ENCODE measurements at places on chromosomes 7 and 10.

- DNase-seq = no peak
Observed at GRCh38 chr10:64038107-64038506, 516.9 kb downstream of the REEP3 start.

DNA sequence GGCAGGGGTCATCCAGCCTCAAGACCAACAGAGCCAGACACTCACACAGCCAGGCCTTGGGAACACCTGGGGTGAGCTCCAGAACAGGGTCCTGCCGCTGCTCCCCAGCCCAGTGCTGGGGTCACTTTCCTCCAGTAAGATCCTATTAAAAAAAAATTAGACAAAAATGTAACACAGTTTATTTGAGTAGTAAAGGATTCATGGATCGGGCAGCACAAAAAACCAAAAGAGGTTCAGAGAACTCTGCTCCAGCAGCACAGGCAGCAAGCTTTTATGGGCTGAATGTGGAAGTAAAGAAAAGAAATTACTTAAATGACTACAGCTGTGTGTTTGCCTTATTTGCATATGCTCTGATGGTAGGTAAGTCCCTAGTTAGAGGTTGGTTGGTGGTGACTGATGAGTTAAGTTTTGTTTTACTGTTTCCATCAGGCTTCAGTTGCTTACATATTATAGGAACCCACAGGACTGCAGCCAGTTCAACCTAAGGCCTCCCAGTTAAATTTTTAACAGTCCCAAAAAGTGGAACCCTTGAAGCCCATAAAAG is 80.5 kb upstream of the FGFR2 start:
- no peak for DNase-seq

- DNase-seq = no peak
Observed at GRCh38 chr10:93095225-93095624, 21.5 kb downstream of the CYP26A1 start.

DNA sequence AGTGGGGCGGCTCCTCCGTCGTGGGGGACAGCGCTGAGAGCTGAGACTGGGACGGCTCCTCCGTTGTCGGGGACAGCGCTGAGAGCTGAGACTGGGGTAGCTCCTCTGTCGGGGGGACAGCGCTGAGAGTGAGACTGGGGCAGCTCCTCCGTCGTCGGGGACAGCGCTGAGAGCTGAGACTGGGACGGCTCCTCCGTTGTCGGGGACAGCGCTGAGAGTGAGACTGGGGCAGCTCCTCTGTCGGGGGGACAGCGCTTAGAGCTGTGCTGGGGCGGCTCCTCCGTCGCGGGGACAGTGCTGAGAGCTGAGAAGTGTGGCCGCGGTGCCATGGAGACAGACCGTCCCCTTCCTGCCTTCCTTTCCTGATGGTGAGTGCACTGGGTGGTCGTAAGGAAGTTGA is 136.4 kb downstream of the DYNC2I1 start:
- DNase-seq = no peak

- no peak for DNase-seq
Observed at GRCh38 chr7:70779321-70779720, 352.6 kb upstream of the GALNT17 start.

GRCh38 chr10:57785546-57785945 is 482.1 kb downstream of the IPMK start:
- no peak for DNase-seq

GRCh38 chr7:30379741-30380140 is 95.3 kb downstream of the ZNRF2 start:
- DNase-seq = no peak

GRCh38 chr7:142334236-142334635 is 76.4 kb upstream of the PRSS58 start:
- DNase-seq = no peak

DNA sequence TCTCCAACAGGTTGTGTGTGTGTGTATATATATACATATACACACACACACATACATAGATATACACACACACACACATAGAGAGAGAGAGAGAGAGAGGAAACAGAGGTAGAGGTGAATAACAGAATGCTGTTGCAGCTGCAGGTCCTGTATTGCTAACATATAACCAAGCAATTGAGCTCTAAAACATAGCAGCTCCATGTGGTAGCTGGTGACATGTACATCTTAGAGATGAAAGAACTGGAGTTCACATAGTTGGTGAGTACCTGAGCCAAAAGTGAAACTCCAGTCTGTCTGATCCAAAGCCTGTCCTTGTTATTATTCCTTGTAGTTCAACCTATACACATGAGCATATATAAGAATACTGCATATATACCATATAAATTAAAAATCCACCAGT is 152.9 kb upstream of the CSTF2T start:
- DNase-seq = no peak

- DNase-seq = no peak
Observed at GRCh38 chr7:28731092-28731658, 227.0 kb downstream of the TRIL start.

- no peak for DNase-seq
Observed at GRCh38 chr7:32518534-32519140, 23.3 kb downstream of the AVL9 start.

DNA sequence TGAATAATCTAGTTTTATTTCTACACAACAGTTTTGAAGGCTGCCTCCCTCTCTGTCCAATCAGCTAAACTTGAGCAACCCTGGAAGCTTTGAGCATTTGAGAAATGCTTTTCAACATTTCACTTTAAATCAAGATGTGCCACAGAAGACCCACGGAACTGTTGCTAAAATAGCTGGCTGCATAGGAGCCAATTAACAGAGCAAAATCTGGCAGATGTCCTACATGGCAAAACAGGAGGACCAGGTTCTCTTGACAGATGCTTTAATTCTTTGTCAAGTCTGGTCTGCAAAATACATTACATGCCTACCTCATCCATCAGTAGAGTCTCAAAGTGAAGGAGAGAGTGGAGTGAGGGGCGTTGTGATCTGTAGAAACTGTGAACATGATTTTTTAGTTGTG is 185.9 kb downstream of the DPY19L1 start:
- DNase-seq = no peak

DNA sequence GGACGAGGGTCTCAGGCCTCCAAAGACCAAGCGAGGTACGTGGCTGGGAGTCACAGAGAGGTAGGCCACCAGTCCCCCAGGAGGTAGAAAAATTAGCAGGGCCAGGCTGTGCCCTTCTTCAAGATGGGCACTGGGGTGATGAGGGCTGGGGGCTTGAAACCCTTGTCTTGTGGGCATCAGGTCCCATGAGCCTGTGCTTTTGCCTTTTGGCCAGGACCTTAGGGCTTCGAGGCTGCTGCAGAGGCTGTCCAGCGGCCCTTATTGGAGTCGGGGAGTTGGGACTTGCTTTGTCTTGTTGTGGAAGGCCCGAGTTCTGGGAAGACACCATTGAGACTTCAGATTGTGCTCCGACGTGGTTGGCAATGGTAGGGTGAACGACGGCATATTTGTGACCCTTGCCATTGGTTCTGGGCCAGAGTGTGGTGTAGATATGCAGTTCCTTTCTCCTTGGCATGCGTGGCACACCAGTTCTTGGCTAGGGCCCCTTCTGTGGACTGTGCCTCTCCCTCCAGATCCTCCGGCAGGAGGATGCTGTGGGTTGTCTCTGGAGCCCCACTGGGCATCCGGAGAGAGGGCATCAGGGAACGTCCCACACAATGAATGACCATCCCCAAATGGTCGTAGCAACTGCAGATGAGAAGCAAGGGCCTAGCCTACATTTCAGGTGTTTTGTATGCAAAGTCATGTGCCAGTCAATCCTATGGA is 931 bp downstream of the SH2D4B start:
- DNase-seq = no peak

DNA sequence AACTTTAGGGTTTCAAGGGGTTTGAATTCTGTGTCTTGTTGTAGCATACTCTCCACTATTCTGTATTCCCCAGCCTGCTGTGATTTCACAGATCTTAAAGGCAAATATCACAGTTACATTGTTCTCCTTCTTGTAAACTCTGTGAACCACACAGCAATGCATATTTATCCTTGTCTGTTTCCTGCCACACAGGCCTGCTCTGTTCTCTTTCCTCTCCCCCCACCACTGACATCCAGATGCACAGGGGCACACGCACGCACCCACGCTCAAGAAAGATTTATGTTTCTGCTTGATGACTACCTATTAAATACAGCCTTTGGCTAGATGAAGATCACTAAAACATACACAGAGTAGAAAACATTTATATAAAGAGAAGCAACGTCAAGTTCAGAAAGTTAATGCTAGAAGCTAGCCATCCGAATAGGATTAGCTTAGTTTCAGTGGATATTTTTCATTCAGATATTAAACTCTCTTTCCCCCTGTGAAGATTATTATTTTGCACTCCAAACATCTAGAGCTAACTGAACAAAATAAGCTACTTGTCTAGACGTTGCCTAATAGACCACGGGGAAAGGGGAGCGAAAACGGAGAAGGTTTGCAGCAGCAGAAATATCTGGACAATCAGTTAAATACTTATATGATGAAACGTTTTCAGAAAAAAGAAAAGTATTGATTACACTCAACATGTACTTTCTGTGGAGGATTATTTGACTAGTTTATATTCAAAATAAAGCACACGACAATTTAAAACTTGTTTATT is 193.1 kb upstream of the SEMA3C start:
- no peak for DNase-seq

DNA sequence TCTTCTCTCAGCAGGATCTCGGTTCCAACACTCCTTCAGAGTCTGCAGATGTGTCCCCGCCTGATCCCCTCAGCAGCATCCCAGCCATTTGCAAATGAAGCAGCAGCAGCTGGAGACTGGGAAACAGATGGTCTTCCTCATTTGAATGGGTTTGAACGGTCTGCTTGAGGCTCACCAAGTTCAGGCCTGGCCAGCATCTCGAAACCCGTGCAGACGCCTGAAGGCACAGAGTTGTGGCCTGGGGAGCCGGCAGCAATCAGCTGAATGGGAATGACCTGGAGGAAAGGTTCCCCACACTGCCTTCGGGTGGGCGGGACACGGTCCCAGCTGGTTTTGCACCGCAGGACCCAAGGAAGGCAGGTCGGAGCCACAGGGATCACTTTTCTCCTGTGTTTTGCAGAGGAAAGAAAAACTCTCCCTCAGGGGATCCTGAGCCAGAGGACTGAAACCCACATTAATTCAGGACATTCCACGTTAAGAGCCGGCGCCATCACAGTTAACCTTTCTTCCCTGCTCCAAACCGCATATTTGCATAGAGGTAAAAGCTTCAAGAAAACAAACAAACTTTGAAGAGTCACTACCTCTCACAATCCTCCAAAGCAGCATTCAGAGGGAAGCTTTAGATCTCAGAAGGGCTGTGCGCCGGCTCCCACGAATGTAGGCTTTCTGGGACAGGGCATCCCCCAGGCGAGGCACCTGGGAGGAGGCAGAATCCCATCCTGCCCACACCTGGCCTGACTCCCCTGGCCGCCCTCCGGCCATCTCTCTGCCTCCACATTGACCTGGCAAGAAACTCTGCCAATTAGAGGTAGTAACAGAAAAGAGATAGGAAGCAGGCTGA is 17.7 kb downstream of the FGFR2 start:
- DNase-seq = no peak

GRCh38 chr10:117899181-117899683 is 147.5 kb downstream of the RAB11FIP2 start:
- DNase-seq = no peak

DNA sequence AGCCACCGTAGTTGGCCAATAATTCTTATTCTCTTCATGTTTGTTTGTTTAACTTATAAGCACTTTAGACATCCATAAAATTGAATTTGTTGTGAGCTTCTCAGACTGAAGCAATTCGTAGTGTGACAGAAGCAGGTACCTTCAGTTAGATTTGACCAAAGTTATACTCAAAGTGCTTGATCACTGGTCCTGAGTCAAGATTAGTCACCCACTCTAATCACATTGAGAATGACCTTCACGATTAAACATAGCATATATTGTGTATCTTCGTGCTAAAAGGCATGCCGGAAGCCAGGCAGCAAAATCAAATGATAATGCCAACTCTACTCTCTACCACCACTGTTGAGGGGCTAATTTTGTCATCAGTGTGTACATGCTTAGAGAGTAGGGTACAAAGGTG is 763.7 kb upstream of the MBL2 start:
- DNase-seq = no peak

GRCh38 chr10:115026056-115026745 is 67.0 kb upstream of the ATRNL1 start:
- DNase-seq = no peak

- no peak for DNase-seq
Observed at GRCh38 chr7:44184206-44184872, 4.9 kb downstream of the GCK start.

GRCh38 chr10:4939224-4940072 is 23.8 kb upstream of the AKR1C1 start:
- DNase-seq = no peak

DNA sequence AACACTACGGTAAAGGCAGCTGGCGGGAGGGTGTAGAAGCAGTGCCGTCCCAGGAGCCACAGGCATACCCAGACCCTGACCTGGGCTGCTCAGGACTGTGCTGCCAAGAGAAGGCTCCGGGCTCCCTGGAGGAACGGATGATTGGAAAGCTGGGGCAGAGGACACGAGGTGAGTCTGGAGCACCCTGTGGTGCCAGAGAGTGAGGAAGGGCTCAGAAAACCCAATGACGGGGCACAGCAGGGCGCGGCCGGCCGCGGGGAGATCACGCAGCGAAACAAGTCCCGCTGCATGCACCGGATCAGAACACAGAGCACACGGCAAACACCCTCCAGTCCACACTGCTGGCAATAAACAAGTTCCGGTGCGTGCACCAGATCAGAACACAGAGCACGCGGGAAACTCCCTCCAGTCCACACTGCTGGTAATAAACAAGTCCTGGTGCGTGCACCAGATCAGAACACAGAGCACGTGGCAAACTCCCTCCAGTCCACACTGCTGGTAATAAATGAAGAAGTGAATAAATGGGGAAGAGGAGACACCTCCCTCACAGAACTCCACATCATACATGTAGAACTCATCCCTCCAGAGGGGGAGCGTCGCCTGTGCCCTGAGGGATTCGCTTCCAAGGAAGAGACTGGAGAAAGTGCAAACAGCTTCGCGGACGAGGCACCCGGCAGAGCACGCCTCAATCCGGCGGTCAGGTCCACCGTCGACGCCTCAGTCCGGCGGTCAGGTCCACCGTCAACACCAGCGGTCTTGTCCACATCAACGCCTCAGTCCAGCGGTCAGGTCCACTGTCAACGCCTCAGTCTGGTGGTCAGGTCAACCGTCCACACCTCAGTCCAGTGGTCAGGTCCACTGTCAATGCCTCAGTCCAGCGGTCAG is 265.0 kb downstream of the MAD1L1 start:
- no peak for DNase-seq

DNA sequence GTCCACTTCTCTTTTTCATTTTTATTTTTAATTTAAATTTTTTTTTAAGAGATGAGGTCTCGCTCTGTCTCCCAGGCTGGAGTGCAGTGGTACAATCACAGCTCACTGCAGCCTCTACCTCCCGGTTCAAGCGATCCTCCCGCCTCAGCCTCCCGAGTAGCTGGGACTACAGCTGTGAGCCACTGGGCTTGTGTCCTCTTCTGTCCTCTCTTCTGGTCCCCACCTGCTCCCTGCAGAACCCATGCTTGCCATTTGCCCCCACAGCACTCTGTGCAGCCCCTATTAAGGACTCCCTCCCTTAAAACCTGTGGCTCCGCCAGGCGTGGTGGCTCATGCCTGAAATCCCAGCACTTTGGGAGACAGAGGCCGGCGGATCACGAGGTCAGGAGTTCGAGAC is 9.1 kb upstream of the FZD9 start:
- DNase-seq = no peak

- no peak for DNase-seq
Observed at GRCh38 chr7:103691291-103691690, 245.3 kb upstream of the SLC26A5 start.

Data from stimulated activated CD8-positive, alpha-beta memory T cell treated with anti-CD3 and anti-CD28 coated beads, Interleukin-2, amount 100 ng/mL, for 1 hour (primary cell).